ENCODE measurements at places on chromosomes 2 and 18. TPM values are rescaled to one million over a fixed set of nuclear protein-coding genes. Genes with fewer than 3 reads are reported as not detected.

TRPM8 gene
- not detected for total RNA-seq

- H3K27me3 ChIP-seq = peaks cover 23% of the 10 kb centered on the region
- DNase-seq = no peak
- no peaks in the 10 kb centered on the region for H3K36me3 ChIP-seq
- H3K4me3 ChIP-seq = no peak overlapping the region
These were observed 3.5 kb upstream of the FHOD3 start for GRCh38 chr18:36294031-36294430.

GRCh38 chr2:143682436-143683055 is 553.3 kb downstream of the ARHGAP15 start:
- H3K4me3 ChIP-seq = no peak overlapping the region
- H3K27me3 ChIP-seq = no peaks in the 10 kb centered on the region
- no peaks in the 10 kb centered on the region for H3K36me3 ChIP-seq
- no peak overlapping the region for H3K27ac ChIP-seq
- DNase-seq = no peak

DNA sequence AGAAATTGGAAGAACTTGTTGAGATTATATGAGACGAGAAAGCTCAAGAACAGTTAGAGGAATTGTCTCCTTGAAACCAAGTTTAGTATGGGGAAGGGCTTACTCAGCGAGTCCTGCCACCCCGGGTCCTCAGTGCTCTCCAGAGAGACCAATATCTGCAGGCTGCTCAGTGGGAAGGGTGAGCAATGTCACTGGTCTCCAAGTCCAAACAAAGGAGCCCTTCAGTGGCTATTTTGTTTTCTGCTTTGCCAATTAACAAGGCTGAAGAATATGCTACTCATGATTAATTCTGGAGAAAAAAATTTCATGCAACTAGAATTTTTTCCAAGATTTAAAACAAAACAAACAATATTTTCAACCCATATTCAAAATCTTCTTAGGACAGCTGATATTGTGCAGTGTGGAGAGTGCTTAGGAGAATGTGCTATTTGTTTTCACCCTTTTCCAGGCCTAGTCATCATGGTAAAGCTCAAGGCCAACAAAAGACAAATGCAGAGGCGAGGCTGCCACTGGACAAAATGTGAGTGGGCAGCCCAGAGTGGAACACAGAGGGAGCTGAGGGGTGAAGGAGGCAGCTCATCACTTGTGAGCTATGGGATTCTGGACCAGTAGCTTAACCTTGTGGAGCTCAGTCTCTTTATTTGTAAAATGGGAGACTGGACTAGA is 83.8 kb upstream of the TMEM17 start:
- no peak for DNase-seq
- no peaks in the 10 kb centered on the region for H3K36me3 ChIP-seq
- no peaks in the 10 kb centered on the region for H3K27me3 ChIP-seq
- H3K4me3 ChIP-seq = no peak overlapping the region
- no peak overlapping the region for H3K27ac ChIP-seq

GBX2 gene
- not detected for total RNA-seq

PIGN gene
- total RNA-seq = 20.1 TPM

GRCh38 chr2:186641807-186642321 is 52.0 kb upstream of the FAM171B start:
- H3K4me1 ChIP-seq = no peaks in the 10 kb centered on the region
- no peak overlapping the region for H3K27ac ChIP-seq
- no peaks in the 10 kb centered on the region for H3K27me3 ChIP-seq

GRCh38 chr18:47981320-47981719 is 50.9 kb upstream of the SMAD2 start:
- H3K36me3 ChIP-seq = no peaks in the 10 kb centered on the region
- no peak overlapping the region for H3K4me3 ChIP-seq
- H3K27ac ChIP-seq = no peak overlapping the region
- H3K27me3 ChIP-seq = no peaks in the 10 kb centered on the region
- H3K4me1 ChIP-seq = no peaks in the 10 kb centered on the region

MFSD6 gene
- total RNA-seq = 48.0 TPM

GRCh38 chr18:9986156-9986930 is 72.5 kb downstream of the VAPA start:
- DNase-seq = no peak
- H3K4me1 ChIP-seq = no peaks in the 10 kb centered on the region
- H3K27me3 ChIP-seq = no peaks in the 10 kb centered on the region
- H3K27ac ChIP-seq = no peak overlapping the region
- H3K36me3 ChIP-seq = no peaks in the 10 kb centered on the region

DNA sequence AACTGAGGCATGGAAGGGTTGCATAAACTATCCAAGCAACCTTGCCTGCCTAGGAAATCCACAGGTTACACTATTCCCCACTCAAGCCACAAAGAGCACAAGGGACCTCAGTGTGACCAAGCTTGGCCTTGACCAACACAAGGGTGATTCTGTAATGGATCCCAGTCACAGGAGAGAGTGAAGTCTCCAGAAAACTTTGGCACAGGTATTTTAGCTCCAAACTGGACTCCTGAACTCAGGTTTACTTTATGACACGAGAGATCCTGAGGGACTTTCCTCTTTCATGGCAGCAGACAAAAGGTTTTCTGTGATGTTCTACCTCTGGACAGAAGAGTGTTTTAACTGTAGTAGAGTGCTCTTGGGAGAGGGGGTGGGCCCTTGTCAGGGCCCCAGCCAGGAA is 169.2 kb downstream of the TRABD2A start:
- H3K27ac ChIP-seq = no peak overlapping the region
- no peaks in the 10 kb centered on the region for H3K27me3 ChIP-seq
- no peaks in the 10 kb centered on the region for H3K4me1 ChIP-seq
- no peak for DNase-seq
- no peaks in the 10 kb centered on the region for H3K36me3 ChIP-seq

Data from natural killer cell (primary cell).